Vagina (tissue), 2 donors: ENCODE measurements at places on chromosomes 6 and 20.

DNA sequence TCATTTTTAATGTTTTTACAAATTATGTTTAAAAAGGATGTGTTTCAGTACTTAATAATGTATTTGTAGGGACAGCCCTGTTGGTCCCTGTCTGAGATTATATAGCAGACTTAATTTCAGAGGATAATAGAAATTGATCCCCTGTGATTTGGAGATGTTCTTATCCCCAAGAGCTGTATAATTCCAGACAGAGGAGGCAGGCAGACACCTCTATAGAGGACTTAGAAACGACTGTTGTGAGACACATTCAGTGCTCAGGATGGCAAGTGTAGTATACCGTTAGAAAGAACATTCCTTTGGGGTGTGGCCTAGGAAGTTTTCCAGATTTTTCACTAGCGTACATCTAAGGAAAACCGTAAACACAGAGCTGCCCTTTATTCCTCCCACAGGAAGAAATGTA, 117.8 kb downstream of the MAP3K4 start:
- no peak for DNase-seq

GRCh38 chr20:2874456-2874855, 1.2 kb downstream of the PTPRA start:
- DNase-seq, result no peak

DNA sequence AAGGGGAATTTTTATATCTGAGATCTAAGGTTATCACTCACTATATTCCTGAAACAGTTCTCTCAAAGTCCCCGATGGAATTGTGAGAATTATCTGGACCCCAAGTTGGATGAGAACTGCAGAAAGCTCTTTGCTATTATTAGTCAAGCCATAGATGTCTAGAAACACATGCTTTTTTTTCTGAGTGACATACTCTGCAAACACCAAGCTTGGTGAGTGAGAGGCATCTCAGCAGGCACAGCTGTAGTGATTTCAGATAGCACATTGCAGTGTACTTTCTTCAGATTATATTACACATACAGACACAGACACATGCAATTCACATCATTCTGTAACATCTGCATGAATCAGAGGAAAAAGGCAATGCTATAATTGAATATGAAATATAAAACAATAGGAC, 111.1 kb upstream of the UFL1 start:
- DNase-seq, result no peak

- DNase-seq, result no peak
These were observed 175.1 kb downstream of the JARID2 start for GRCh38 chr6:15420959-15421438.

GRCh38 chr20:25499855-25500434, 85.4 kb downstream of the NINL start:
- no peak for DNase-seq

DNA sequence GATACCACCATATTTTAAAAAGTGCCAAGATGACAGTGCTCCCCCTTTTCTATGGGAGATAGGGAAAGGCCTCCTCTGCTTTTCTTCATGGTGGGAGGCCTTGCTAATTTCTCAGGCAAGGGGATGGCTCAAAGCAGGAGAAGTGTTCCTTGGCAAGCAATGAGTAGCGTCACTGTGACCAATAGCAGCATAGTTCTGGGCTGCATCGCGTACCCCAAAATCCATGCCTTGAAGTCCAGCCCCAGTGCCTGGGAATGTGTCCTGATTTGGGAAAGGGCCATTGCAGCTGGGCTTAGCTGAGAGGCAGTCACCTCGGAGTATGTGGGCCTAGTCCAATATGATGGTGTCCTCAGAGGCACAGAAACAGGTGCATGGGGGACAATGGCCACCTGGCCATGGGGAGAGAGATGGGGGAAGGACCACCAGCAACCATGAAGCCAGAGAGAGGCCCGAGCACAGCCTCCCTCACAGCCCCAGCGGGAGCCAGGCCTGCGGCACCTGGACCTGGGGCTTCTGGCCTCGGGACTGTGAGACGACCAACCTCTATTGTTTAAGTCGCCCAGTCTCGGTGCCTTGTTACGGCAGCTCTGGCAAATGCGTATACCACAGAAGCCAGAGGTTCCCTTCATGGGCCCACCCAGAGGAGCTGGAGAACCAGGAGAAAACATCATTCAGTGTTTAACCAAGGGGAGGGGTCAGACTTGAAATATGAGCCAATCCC, 153.1 kb upstream of the RPS6KA2 start:
- DNase-seq, result peak; percentile 67

DNA sequence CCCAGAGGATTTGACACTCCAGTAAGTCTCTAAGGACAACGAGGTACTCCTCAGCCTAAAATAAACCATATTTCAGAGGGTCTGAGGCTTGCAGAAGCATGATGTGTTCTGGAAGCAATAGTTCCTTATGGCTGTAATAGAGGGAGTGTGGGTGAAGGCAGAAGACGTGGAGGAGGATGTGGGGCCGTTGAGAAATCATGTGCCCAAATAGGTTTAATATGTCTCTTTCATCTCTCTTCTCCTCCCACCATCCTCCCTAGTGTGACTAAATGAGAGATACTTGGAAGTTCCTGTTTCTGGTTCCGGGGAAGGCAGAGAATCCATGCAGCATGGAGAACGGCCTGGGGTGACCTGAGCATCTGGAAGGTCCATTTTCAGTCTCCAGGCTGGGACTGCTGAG, 174.0 kb upstream of the RSPO3 start:
- no peak for DNase-seq

DNA sequence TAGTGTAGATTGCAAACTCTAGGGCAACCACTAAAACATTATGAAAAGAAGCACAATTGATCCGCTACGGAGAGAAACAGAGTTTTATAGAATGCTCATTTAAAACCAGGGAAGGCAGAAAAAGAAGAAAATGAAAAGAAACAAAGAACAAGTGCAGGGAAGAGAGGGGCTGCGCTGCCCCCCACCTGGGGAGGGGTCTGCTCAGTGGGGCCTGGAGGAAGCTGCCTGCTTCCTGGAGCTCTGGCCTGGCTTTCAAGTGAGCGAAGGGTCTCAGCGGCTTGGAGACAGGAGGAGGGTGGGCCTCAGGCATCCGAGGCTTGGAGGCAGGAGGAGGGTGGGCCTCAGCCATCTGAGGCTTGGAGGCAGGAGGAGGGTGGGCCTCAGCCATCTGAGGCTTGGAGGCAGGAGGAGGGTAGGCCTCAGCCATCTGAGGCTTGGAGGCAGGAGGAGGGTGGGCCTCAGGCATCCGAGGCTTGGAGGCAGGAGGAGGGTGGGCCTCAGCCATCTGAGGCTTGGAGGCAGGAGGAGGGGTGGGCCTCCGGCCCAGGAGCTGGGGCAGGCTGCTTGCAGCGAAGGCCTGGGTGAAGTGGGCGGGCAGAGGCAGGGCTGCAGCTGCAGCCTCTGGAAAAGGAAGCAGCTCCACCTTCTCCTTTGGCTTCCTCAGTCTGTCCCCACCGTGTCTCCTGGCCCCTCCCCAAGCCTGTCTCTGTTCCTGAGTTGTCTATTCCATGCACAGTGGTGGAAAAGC, 406.3 kb downstream of the TAF4 start:
- no peak for DNase-seq
